ENCODE measurements at places on chromosomes 12 and 14.
A peak's percentile ranks its signal among the peaks of the same experiment; 100 is the strongest.

DNA sequence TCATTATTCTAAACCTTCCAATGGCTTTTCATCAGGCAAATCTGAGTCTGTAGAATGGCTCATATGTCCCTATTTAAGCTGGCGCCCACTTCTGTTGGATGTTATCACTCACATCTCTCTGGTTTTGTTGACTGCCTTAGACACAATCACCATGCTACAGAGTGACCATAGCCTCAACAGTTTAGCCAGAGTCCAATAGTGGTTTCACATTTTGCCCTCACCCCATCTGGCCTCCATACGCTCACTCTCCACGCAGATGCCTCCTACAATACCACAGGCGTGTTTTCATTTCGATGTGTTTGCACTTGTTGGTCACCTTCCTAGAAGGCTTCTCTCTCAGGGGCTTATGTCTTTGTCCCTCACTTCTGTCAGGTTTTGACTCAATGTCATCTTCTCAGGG lies 3.4 kb downstream of the KLRB1 start:
- no peak for DNase-seq

DNA sequence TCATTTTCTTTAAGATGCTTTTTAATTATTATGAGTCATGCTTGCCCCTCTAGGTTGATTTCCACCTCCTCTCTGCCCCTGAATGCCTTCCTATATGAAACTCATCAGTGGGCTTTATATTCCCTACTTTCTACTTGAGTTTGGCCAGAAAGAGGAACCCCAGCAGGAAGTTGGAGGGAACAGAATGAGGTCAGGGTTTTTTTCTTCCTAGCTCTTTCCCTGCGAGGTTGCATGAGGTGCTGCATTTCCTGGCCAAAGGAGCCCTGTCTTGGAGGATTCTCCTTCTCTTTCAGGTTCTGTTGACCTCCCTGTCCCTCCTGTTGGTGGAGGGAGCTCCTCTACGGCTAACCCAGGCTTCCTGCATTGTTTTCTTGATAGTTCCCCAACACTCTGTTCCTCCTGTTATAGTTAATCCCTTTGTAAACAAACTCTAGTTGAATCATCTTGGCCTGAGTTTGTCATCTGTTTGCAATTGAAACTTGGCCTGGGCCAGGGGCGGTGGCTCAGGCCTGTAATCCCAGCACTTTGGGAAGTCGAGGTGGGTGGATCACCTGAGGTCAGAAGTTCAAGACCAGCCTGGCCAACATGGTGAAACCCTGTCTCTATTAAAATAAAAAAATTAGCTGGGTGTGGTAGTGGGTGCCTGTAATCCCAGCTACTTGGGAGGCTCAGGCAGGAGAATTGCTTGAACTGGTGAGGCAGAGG lies 15.3 kb upstream of the SPIC start:
- no peak for DNase-seq

- no peak for DNase-seq
Observed at GRCh38 chr14:101849125-101849524, 87.6 kb downstream of the PPP2R5C start.

DNA sequence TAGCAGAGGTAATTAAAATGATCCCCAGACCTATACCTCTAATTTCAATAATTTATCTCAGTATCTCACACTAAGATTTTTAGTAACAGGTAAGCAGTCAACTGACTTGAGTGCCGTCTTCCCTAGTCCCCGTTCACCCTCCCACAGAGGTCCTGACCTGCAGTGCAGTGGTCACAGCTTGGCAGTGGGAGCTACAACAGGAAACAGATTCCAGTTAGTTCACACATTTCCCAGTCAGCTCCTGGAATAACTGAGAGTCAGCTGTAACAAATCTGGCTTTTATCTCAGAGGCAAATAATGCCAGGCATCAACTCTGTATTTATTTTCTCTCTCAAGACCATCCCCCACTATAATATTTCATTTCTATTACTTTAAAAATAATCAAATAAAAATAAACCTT lies 308.2 kb downstream of the ATP23 start:
- no peak for DNase-seq

DNA sequence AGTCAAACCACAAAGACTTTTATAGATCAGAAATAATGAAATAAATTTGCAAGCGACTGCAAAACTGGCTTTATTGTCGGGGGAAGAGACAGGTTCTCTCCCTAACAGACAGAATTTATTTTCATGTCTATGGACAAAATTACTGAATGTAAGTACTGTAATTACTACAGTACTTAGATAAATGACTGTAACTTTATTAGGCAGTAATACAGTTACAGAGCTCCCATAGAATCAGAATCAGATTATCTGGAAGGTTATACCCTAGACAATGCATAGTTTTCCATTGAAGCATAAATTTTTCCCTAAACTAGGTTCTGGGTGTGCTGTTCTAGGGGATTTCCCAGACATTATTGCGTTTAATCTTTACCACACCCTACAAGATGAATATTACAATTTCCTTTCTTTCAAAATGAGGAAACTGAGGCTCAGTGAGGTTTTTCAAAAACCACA lies 114.2 kb downstream of the C12orf75 start:
- peak; percentile 14 for DNase-seq

GRCh38 chr14:47103771-47104170 lies 452.2 kb upstream of the RPL10L start:
- DNase-seq = no peak

DNA sequence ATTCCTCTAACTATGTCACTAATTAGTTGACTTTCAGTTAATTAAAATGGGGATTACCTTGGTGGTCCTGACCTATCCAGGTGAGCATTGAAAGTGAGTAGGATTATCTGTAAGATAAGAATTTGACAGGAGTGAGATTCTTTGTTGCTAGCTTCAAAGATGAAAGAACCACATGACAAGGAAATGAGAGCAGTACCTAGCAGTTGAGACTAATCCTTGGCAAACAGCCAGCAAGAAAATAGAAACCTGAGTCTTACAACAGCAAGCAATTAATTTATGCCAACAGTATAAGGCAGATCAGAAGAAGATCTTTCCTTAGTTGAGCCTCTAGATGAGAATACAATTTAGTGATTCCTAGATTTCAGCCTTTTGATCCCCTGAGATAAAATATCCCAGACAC lies 1058.4 kb downstream of the LRFN5 start:
- DNase-seq = no peak

DNA sequence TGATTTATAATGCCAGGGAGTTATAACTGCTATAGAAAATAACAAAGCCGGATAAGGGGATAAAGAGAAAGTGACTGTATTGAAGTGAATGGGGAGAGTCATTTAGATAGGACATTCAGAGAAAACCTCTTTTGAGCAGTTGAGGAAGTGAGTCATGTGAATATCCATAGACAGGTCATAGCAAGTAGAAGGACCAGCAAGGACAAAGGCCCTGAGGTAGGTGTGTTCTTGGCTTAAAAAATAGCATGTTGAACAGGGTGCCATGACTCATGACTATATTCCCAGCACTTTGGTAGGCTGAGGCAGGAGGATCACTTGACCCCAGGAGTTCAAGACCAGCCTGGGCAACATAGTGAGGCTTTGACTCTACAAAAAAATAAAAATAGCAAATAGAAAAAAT lies 51.5 kb upstream of the RAP1B start:
- DNase-seq = no peak

DNA sequence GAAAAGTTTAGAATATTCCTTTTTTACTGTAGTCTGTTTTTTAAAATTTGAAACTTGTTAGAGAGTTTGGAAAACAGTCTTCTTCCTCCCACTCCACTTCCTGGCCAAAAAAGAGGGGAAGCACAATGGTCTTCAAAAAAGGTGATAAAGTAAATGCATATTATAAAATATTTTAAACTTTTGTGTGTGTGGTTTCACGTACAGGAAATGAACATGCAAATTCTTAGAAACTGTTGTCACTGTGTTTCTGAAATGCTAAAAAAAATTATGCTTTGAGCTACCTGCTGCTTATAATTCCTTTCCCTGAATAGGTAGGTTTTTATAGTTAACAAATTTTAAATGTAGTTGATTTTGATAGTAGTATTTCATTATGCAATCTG lies 2.9 kb downstream of the FGFR1OP2 start:
- no peak for DNase-seq

GRCh38 chr14:93033983-93034670 lies 81.6 kb downstream of the ITPK1 start:
- DNase-seq = no peak

DNA sequence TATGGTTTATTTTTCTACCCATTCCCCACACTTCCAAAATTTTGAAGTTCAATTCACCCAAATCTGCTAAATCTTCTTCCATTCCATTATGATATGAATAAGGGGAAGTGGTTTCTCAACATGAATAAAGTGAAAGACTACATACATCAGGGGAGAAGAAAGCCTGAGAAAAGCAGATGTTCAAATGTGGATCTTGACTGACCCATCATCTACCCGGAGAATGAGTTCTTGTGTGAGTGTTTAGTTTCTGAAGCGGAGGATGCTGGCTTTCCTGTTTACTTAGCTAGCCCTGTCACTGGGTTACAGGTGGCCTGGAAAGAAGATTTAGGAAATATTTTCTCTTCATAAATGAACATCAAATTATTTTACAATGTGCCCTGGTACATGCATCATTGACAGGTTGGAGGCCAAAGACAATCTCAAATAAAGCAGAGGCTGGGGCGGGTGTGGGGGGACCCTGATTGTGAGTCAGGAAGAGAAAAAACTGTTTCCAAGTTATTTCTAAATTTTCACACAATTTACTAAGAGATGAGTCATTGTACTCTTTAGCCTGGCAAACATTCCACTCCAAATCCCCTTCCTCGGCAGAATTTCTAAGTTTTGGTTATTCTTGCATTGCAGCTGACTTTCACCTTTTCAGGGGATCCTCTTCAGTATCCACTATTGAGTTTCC lies 135.6 kb downstream of the SLC25A21 start:
- no peak for DNase-seq

DNA sequence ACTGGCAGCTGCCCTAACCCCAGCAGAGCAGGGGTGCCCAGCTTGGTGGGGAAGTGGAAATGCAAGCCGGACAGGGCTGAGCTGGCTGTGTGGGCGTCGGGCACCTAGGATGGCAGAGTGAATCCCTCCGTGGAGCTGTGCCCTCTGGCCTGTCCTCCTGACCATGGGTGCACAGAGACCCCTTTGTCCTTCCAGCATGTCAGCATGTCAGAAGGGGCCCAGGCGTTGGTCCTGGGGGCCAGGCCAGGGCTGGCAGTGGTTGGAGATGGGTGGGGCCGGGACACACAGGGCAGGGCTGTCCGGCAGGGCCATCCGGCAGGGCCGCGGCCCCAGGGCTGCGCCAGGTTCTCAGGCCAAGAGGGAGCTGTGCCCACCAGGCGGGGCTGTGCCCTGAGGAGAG lies 8.8 kb upstream of the TEX22 start:
- no peak for DNase-seq

GRCh38 chr14:63459738-63460137 lies 83.4 kb downstream of the PPP2R5E start:
- DNase-seq = no peak

DNA sequence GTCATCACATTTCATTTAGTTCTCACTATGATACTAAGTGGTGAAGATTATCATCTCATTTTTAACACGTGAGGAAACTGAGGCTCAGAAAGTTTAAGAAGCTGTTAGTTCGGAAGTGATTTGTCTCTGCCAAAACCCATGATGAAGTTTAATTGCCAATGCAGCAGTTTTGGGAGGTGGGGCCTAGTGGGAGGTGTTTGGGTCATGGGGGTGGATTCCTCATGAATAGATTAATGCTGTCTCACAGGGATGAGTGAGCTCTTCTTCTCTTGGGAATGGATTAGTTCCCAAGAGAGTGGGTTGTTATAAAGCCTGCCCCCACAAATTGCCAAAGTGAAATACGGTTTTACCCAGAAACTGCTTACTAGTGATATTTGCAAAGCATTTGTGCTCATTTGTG lies 91.5 kb upstream of the IGF1 start:
- no peak for DNase-seq

GRCh38 chr12:9971181-9971580 lies at the start of gene CLEC12A:
CLEC12A (plus strand) TSS chr12:9971409; CDS start chr12:9971597, 188 bp downstream.
- no peak for DNase-seq

DNA sequence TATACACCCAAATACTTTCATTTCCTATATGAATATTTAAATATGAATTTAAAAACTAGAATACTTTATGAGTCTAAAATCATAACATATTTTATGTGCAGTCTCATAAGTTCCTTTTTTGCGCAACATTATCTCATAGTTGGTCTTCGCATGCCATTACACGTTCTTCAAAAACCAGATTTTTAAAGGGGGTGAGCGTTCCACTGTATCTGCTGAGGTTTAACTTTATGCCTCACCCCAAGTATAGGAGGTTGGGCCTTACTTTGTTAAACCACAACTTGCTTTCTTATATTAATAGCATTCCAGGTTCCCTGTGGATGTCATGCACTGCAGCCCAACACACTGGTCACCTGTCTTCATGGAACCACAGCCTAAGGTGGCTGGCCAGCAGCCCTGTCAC lies 118.6 kb downstream of the APAF1 start:
- DNase-seq = no peak

DNA sequence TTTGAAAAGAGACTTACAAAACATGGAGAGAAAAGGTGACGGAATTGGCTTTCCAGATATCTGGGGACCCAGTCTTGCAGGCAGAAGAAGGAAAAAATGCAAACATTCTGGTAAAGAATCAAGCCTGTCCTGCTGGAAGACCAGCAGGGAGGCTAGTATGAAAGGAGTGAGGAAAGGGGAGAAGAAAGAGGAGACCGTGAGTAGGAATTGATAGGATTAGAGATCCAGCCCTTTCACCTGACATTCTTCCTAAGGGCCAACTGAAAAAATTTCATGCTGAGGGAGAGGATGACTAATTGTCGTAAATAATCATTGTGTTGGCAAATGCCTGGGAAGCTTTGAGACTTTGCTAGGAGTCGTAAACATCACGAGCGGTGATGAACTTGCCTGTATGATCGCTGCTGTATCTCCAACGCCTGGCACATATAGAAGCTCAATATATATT lies 12.1 kb downstream of the BHLHE41 start:
- peak; percentile 67 for DNase-seq

DNA sequence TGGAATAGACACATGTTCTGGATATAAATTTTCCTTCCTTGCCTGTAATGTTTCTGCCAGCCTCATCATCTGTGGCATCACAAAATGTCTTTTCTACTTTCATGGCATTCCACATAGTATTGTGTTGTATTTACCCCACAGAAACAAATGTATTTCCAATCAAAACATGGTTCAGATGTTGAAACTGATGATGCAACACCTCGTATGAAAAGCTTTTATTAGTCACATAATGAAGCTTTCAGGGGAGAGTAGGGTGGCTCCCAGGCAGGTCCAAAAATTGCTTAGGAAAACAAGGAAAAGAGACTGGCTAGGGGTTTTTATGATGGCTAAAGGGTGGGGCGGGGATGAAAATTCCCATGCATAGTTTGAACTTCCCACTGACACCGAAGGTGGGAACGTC lies 29.1 kb upstream of the ZNF641 start:
- DNase-seq = peak; percentile 14

GRCh38 chr14:71138448-71139293 lies 231.4 kb downstream of the PCNX1 start:
- DNase-seq = peak; percentile 63

- peak; percentile 8 for DNase-seq
Observed at GRCh38 chr14:91509878-91510170, 286 bp downstream of the PPP4R3A start.

DNA sequence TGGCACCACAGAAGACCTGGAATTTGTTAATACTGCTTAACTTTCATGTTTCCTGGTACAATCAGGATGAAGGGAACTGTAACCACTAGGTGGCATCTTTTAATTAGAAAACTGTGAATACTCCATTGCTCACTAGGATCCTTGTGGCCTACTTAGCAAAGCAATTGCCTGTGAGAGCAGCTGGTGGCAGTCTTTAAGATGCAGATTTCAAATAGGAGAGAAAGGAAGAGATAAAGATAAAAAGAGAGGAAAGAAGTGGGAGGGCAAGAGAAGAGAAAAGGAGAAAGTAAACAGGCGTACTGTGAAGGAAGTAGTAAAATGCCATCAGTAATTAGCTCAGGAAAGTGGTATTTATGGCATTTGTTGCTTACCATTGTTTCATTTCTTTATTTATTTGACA lies 114.5 kb downstream of the RAD51B start:
- peak; percentile 77 for DNase-seq

All from trophoblast cell (in vitro differentiated cells and primary cell).